ENCODE measurements at places on chromosomes 7 and 10.

DNA sequence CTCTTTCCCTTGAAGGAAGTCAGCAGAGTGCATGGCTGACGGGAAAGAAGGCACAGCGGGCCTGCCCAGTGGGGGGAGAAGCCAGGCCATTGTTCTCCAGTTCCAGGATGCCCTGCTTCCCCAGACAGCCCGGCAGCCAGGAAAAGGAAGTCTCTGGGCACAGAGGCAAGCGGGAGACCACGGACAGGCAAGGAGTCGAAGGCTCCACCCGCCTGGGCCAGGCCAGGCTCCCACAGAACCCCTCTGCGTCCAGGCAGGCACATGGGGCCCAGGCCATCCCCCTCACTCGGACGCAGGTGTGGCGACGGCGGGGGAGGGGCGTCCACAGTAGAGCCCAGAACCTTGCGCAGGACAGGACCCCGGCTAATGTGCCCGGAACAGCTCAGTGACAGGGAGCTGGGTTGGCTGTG, 8.7 kb downstream of the GPR146 start:
- DNase-seq: no peak

DNA sequence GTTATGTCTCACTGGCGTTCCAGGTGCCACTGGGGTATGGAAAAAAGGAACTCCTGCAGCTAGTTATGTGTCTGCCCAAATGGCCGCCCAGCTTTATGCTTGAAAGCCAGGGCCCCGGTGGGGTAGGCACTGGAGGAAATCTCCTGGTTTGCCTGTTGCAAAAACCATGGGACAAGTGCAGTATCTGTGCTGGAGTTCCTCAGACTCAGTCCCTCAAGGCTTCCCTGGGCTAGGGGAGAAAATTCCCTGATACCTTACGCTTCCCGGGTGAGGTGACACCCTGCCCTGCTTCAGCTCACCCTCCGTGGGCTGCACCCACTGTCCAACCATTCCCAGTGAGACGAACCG, 90.3 kb upstream of the CDK6 start:
- DNase-seq: no peak

DNA sequence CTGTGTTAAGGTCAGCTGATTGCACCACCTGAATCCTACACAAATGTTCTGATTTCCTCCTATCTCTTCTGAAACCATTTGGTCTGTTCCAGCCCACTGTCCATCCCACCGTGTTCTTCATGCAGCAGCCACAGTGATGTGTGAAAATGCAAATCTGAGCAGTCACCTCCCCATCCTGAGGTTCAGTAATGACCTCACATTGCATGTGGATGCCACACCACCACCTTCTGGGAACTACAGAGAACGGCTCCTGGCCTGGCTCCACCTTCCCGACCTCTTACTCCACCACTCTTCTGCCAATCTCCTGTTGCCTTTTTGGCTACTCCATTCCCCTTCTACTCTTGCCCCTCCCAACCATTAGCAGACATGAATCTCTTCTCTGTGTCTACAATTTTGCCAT, 244.4 kb downstream of the TNS3 start:
- no peak for DNase-seq

- no peak for DNase-seq
These were observed 23.7 kb downstream of the ZNF775 start for GRCh38 chr7:150402671-150403321.

GRCh38 chr10:88107296-88108097, 244.1 kb downstream of the PTEN start:
- no peak for DNase-seq

DNA sequence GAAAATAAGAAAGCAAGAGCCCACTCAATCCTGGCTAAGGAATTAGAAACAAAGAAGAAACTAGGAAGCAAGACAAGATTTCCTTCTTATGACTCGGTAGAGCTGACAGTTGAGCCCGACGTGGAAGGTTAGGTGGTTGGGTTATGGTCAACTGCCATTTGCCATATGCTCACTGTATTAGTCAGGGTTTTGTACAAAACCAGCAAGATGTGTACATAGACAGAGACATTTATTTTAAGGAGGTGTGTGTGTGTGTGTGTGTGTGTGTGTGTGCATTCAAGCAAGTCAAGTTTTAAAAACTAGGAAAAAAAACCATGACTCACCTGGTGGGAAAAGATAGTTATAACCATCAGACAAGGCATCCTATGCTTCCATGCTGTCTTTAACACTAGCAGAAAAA, 158.5 kb downstream of the VPS50 start:
- DNase-seq: no peak

- DNase-seq: no peak
These were observed 72.1 kb upstream of the SEC61G start for GRCh38 chr7:54831046-54831643.

DNA sequence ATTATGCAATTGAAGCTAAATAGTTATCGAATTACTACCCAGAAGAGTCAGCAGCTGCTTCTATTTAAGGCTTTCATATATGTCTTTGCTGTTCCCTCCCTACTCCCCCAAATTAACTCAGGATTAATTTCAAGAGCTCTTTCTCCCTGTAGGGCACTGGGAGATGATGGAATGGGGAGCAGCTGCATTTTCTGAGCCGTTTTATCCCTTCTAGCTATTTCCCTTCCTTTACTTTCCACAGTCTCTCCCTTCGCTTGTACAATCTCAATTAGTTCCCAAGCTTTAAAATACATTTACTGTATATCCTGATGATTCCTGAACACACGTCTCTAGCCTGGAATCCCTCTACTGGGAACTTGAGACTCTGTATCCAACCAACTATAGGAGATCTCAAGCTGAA, 19.8 kb upstream of the TSPAN12 start:
- DNase-seq: no peak

DNA sequence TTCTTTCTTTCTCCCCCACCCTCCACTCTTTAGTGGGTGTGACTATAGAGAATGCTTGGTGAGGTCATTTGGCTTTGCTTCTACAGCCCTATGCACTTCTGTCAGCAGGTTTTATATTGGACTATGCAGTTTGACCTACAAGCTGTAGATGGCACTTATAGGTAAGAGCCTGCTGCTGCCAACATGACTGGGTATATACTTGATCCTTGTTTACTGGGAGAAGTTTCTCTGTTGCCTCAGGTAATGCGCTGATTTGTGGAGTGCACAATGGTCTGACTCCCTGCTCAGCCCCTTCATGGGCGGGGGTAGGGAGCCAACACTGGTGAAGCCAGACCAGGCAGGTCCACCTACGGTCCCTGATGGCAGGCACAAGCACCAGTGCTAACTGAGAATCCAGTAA, 33.7 kb upstream of the C7orf33 start:
- no peak for DNase-seq

GRCh38 chr7:126569402-126569801, 683.3 kb downstream of the GRM8 start:
- no peak for DNase-seq

- no peak for DNase-seq
These were observed 880 bp downstream of the HERC4 start for GRCh38 chr10:68074031-68074774.

DNA sequence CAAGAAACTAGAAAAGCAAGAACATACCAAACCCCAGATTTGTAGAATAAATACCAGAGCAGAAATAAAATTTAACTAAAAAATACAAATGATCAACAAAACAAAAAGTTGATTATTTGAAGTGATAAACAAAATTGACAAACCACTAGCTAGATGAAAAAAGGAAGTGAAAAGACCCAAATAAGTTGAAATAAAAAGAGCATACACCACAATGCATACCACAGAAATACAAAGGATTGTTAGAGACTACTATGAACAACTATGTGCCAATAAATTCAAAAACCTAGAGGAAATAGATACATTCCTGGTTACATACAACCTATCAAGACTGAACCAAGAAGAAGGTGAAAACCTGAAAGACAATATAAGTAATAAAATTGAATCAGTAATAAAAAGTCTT, 333.4 kb downstream of the SH2D4B start:
- no peak for DNase-seq

DNA sequence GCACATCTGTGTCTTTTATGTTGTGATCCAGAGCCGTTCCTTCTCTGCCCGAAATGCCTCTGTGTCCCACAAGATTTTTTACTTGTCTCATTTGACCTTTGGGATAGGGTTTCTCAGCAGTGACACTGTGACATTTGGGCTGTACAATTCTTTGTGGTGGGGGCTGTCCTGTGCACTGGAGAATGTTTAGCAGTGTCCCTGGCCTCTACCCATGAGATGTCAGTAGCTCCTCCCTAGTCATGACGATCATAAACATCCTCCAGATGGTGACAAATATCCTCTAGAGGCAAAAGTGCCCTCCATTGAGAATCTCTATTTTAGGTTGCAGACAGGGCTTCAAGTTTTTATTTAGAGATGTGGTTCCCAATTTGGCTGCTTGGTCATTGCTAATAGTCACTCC, 91.3 kb downstream of the PPP1R17 start:
- no peak for DNase-seq

- DNase-seq: no peak
These were observed 28.0 kb downstream of the DNAJC1 start for GRCh38 chr10:21975378-21975990.

DNA sequence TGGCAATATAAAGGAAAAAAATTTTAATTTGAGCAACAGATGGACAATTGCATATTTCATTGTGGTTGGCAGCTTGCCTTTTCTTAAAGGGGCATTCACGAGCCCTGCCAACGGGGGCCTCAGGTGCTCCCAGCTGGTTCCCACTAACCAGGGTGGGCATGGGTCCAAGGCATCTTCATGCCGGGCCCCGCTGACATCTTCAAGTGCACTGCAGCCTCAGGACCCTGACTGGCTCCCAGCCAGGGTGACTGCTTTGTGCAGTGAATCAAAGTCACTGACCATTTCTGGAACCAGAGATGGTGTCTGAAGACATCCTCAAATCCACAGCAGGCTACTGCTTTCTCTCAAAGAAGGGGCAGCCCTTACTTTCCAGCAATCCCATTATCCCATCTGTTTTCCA, 275.2 kb upstream of the MGMT start:
- DNase-seq: no peak

DNA sequence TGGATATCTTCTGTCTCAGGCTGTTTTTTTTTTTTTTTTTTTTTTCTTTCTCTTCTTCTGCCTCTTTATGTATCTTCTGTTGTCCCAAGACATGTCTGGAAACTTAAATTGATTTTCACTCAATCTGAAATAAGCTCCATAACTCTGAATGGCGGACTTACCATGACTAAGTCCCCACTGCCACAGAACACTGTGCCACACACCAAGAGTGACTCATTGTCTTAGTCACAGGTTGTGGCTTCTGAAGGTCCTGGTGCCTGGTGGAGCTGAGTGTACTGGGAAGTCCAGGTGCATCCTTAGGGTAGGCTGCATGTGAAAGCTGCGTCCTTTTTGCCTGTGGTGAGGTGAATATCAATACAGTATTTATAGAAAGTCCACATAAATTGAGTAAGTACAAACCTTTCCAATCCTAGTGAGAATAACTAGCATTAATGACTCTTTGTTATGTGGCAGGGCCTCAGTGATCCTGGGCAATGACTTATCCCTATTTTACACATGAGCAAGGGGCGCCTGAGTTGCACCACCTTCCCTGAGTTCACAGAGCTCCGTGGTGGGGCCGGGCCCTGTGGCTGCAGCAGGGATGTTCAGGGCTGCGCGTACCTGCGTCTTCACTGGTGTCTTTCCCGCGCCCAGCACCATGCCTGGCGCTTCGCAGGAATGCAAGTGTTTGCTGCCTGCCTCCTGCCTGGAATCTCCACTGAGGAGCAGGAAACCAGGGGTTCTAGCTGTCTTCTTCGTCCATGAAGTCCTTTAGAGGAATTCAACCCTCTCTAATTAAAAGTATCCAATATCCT, 4.3 kb downstream of the PFKP start:
- DNase-seq: no peak

GRCh38 chr10:58107506-58107905, 160.2 kb downstream of the IPMK start:
- no peak for DNase-seq

DNA sequence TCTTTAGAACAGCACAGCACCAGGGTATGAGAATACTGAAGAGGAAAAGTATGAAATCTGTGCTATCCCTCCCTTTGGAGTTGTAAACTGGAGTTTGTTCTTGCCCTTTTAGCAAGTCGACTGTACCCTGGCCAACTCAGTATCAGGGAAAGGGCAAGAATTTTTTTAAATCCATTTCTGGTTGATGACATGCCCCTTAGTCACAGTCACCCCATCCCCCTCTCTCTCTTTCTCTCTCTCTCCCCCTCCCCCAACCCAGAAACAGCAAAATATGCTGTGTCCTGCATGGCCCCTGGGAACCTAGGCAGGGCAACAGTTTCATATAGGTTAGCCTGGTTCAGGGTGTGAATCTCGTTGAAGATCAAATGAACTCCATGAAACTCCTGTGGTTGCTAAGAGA, 177.7 kb upstream of the ADO start:
- no peak for DNase-seq

DNA sequence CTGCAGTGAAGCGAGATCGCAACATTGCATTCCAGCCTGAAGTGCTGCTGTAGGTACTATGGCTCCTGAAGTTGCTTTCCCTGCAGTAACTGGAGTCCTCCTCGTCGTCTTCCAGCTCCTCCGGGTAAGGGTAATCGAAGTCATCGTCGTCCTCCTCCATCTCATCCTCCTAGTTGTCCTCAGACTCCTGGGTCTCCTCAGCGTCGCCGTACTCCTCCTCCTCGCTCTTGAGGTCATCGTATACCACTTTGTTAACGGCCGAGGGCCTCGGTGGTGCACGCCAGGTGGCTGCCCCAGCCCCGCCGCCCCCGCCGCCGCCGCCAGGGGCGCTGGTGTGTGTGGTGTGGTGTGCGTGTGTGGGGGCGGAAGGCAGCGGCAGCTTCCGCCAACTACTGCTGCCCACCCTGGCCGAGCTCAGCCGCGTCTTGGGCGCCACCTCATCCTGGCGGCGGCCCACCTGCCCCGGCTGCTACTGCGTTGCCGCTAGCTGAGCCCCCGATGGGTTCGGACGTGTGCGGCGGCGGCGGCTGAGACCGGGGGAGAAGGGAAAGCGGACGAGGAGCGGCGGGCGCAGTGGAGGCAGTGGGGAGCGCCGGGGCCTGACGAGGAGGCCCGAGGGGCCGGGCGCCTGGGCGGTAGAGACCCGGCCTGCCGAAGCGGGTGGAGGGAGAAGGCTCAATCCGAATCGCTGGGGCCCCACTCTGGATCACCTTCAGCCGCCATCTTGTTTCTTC, 11.8 kb upstream of the ACBD5 start:
- DNase-seq: no peak

GRCh38 chr7:96649981-96650380, 59.7 kb downstream of the SEM1 start:
- DNase-seq: no peak

DNA sequence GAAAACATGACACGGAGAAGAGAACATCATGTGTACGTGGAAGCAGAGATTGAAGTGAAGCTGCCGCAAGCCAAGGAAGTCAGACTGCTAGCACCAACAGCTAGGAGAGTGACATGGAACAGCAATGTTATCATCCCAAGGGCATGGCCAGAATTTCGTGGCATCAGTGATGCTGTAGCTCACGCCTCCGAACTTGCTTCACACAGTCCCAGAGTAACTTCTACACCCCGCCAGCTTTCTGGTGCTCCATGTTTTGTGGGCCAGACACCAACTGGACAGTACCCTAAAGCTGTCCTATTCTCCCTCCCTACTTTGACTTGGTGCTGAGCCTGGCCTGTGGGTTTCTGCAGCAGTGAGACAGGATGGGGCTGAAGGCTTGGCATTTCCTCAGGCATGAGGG, 33.0 kb upstream of the EMX2 start:
- no peak for DNase-seq

- no peak for DNase-seq
These were observed 45.0 kb upstream of the FOXL3 start for GRCh38 chr7:244974-245373.

GRCh38 chr10:3935933-3936359, 150.9 kb upstream of the KLF6 start:
- DNase-seq: no peak

- DNase-seq: no peak
These were observed 260.6 kb downstream of the KCNMA1 start for GRCh38 chr10:77377034-77377433.
